ENCODE measurements at places on chromosomes 12 and 14.
A peak's percentile ranks its signal among the peaks of the same experiment; 100 is the strongest.

GRCh38 chr12:24948420-24948756 is 513 bp downstream of the BCAT1 start:
- peak; percentile 54 for DNase-seq

- DNase-seq: no peak
Observed at GRCh38 chr14:93337143-93337753, 4.4 kb upstream of the BTBD7 start.

DNA sequence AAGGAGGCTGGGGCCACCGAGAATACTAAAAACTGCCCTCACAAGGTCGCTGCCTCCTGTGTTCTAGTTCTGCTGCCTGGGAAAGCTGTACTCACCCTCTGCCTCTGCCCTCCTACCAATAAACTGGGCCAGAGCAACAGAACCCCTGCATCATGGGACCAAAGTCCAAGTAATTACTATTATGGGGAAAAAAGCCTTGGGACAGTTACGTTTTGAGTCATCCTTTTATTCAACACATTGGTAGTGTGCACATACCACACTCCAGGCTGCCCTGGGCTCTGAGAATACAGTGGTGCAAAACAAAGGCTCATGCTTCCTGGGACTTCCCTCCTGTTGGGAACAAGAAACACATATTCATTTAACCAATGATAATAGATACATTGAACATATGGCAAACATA is 49.0 kb downstream of the CACNA1C start:
- DNase-seq: no peak

DNA sequence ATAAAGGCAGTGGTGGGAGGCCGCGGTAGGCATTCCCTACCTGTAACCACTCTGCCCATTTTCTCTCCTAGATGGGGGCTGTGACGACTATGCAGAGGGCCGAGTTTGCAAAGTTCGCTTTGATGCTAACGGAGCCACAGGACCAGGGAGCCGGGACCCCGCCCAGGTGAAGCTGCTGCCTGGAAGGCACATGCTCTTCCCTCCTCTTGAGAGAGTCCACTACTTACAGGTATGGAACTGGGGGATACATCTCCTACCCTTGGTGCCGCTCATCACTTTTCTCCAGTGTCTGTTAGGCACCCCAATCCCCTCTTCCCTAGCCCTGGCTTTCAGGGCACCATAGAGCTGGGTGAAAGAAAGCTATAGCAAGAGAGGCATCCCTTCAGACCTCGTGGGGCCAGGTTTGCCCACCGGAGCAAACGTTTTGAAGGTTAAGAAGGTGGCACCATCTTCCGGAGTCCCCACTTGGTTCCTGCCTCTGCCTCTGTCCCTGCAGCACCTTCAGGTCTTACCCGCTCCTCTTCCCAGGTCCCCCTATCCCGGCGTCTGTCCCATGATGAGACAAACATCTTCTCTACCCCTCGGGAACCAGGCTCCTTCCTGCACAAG is 2.0 kb upstream of the P3H3 start:
- no peak for DNase-seq

- DNase-seq: peak; percentile 10
Observed at GRCh38 chr14:89833120-89833532, 121.4 kb downstream of the EFCAB11 start.

GRCh38 chr12:6214633-6215032 is 14.4 kb downstream of the CD9 start:
- DNase-seq: no peak

DNA sequence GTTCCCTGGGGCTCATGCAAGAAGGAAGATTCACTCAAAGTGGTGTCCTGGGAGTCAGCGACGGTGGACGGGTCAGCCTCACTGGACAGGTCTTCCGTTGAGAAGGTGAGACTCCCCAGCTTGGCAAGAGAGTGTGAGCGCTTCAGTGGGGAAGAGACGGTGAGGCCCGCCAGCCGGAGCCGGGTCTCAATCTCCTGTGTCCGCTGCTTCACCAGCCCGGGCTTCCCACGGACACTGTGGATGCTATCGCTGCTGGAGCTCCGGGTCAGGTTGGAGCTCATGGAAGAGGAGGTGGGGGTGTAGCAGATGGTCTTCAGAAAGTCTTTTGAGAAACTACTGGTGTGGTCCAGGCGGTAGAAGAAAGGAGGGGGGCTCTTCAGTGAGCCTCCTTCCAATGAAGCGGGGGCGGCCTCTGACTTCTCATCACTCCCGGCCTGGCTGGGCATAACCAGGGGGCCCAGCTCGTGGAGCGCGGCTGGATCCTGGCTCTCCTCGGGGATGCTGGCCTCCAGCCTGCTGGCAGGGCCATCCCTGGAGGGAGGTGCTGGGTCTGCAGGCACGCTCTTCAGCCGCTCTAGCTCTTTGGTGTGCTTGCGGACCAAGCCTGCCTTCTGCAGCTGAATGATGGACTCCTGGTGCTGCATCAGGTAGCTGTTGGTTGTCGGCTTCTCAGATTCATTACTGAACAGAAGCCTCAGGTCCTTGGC is 56.9 kb upstream of the CORO1C start:
- DNase-seq: no peak
